HTR-8/SVneo (cell line): ENCODE measurements at places on chromosomes 3 and 15.

- no peak for DNase-seq
These were observed 104.5 kb upstream of the SATB1 start for GRCh38 chr3:18529631-18530030.

DNA sequence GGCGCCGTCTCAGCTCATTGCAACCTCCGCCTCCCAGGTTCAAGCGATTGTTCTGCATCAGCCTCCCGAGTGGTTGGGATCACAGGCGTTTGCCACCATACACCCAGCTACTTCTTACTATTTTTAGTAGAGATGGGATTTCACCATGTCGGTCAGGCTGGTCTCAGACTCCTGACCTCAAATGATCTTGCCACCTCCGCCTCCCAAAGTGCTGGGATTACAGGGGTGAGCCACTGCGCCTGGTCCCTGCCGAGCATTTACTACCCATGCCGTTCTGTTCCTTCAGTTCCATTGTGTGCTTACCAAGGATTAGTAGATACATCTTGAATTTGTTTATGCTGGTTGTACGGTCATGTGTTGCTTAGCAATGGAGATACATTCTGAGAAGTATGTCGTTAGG is 10.3 kb downstream of the CHD2 start:
- DNase-seq, result no peak

GRCh38 chr3:43854283-43854682 is 163.5 kb downstream of the ABHD5 start:
- DNase-seq, result no peak

- no peak for DNase-seq
These were observed at the start of gene HTR3E for GRCh38 chr3:184096811-184097383. TSS of gene HTR3E (plus strand) at chr3:184097064. CDS start at chr3:184097530, 466 bp downstream.

DNA sequence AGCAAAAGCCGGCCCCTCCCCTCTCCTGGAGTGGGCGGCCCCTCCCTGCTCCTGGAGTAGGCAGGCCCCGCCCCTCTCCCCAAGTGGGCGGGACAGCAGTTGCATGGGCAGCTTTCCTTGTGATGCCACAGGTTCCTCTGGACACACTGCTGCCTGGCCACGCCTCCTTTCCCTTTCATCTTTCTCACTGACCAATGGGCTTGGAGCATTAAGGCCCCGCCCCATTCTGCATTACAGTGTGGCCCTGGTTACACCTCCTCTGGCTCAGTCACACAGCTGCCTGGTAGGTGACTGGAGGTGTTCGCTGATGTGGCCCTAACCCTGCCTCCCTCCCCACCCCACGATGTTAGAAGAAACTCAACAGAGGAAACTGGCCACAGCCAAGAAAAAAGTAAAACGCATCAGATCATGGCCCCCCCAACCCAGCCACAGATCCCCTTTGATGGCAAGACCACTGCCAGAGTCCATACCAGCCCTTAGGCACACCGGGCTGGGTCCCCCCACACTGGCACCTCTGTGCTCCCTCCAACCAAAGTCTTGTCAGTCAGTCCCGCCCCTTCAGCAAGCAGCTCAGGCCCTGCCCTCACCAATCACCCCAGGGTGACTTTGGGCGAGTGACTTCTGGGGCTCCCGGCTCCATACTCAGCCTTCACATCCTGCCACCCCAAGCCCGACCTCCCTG is 84.3 kb downstream of the ADAMTS7 start:
- DNase-seq, result no peak

DNA sequence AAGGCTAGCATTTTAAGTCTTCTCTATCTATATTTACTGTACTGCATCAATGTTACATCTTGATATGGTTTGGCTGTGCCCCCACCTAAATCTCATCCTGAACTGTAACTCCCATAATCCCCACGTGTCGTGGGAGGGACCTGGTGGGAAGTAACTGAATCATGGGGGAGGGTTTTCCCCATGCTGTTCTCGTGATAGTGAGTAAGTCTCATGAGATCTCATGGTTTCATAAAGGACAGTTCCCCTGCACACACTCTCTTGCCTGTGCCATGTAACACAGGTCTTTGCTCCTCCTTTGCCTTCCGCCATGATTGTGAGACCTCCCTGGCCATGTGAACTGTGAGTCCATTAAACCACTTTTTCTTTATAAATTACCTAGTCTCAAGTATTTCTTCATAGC is 161.5 kb downstream of the TBC1D5 start:
- DNase-seq, result no peak

- DNase-seq, result peak; percentile 35
These were observed 180.4 kb downstream of the SMAD6 start for GRCh38 chr15:66882251-66883020.

GRCh38 chr3:158091531-158091930 is 14.7 kb downstream of the SHOX2 start:
- DNase-seq, result no peak

DNA sequence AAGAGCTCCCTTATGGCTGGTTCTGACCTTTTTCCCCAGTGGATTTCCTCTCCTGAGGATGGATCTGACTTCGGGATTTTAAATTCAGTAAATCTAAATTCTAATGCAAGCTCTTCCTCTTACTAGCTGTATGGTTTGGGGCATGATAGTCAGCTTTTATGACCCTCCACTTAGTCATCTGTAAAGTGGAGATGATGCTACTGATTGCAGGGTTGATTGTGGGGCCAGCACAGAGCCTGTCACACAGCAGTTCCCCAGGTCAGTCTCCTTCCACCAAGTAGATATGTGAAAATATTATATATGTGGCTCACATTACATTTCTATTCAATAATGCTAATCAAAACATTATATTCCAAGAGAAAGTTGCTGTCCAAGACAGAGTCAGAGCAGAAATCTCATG is 141.3 kb upstream of the UBE2E1 start:
- no peak for DNase-seq

DNA sequence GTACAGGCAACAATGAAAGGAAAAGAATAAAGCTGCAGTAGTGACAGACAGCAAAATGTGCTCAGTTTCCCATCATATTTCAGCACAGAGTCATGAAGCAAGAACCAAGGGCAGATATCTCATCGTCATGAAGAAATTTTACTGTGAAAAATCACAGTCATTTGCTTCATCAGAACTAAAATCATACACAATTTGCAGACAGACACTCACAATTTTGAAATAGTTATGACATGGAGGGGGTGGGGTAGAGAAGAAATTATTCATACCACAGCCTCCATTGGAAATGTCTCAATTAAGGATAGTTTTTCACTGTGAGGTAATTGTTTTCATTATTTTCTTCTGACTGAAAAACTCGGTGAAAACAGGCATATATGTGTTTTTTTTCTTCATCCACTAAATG is 78.8 kb upstream of the CNTN3 start:
- DNase-seq, result no peak

DNA sequence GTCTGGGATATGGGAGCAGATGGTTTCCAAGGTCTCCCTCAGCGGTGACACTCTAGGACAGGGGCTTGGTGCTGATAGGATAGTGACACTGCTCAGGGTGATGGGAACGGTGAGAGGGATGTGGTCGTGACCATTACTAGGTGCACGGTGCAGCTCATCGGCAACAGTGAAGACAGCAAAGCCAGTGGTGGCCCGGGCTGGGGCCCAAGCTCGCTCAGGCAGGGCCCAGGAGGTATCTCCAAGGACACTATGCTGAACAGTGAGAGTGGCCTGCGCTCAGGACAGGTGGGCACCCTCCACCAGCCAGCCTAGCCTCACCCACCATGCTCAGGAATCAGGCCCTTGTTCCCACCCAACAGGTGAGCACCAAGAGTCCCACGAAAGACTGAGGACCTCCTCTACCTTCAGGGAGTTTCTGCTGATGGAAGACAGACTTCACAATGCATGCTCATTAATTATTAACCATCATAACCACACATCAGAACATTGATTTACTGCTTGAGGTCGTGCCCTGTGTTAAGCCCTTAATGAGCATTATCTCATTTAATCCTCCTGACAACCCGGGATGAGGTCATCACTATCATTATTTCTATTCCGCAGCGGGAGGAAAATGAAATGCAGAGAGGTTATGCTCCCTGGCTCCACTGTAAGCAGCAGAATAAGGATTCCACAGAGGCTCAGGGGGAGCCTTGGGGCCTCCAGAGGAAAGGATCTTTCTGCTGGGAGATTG is 269.4 kb downstream of the UACA start:
- no peak for DNase-seq

DNA sequence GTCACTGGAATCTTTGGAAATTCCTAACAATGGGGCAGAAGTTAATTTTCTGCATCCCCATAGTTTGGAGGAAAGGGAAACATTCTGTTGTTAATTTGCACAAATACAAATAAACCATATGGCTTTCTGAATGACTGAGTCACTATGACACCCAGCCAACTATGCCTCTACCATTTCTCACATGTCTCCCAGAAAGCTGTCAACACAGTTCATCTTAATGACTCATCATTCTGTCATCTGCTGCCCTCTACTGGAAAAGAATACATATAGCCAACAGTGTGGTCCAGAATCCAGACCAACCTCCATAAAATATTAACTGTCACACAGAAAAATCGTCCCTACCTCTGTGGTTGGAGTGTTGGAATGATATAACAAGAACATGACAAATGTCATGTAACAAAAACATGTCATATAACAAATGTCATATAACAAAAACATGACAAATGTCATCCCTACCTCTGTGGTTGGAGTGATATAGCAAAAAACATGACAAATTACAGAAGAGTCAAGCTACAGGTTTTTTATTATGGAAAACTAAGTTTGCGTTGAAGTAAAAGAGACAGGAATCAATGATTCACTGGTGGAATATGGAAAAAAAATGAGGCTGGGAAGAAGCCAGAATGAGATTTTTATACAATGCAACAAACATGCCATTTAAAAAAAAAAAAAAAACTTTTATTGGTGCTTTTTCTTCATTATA is 47.7 kb upstream of the GYG1 start:
- peak; percentile 86 for DNase-seq

GRCh38 chr3:124997303-124998246 is 58.2 kb downstream of the HEG1 start:
- no peak for DNase-seq

GRCh38 chr3:172329070-172329469 is 119.2 kb downstream of the GHSR start:
- DNase-seq, result no peak

DNA sequence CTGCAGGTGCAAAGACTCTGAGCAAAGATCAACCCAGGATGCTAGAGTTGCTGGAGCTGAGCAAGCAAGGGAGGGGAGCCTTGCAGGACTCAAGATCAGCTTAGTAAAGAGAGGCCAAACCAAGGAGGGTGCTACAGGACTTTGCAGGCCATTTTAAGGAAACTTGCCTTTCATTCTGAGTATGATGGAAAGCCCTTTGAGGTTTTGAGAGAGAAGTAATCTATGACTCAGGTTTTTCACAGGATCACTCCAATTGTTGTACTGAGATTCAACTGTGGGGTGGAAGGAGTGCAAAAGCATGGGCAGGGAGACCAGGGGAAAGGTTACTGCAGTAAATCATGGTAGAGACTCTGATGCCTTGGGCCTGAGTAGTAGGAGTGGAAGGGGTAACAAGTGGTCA is 260.4 kb upstream of the GPR149 start:
- DNase-seq, result no peak

- DNase-seq, result no peak
These were observed 2.6 kb upstream of the ZSCAN2 start for GRCh38 chr15:84598250-84598649.

DNA sequence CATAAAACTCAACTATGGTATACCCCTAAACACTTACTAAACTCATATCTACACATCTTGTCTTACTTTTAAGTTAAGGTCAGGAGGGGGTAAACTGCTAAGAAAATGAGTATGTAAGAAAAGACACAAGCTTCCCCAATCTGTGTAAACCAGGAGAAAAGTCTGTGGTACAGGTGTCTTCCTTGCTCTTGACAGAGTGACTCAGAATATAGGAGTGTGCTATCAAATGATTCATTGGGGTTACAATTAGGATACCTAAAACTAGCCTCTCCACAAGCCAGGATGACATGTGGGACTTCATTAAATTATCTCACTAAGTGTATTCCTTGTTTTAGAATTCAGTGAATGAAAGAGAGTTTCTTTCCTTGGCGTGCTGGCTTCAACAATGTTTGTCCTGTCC is 274.8 kb downstream of the BBX start:
- DNase-seq, result no peak

- DNase-seq, result no peak
These were observed 40.0 kb downstream of the CTXND1 start for GRCh38 chr15:80211976-80212375.

DNA sequence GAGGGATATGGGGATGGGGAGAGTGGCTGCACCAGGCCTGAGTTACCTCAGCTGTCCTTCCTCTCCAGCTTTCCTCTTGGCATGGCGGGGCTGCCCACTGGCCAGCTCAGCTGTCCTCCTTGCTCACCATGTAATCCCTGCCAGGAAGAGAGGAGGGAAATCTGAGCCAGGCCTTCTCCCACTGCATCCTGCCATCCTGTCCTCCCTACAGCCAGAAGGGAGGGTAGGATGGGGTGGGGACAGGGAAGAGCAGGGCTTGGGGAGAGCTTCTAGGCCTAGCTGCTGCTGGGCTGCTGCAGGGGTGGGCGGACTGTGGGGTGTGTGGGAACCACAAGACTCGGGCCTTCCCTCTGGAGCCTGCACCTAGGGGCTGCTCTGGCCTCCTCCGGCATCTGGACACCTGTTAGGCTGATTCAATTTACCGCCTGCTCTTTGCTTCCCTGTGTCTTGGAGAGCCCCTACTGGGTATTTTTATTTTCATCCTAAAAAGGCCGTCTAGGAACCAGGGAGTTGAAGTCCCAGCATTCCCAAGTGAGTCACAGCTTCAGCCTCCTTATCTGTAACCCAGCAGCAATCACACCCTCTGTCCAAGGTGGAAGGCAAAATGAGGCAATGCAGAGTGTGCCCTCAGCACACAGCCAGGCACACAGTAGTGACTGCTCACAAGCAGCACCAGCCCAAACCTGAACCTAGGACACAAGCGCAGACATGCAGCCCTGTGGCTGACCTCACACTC is 13.1 kb upstream of the KY start:
- no peak for DNase-seq

GRCh38 chr3:29282427-29283230 is 1.8 kb downstream of the RBMS3 start:
- no peak for DNase-seq

- DNase-seq, result no peak
These were observed 52.4 kb downstream of the KLHL25 start for GRCh38 chr15:85742186-85742821.

- DNase-seq, result no peak
These were observed at the start of gene FILIP1L for GRCh38 chr3:100114413-100115030. TSS of gene FILIP1L (minus strand) at chr3:100114501.

DNA sequence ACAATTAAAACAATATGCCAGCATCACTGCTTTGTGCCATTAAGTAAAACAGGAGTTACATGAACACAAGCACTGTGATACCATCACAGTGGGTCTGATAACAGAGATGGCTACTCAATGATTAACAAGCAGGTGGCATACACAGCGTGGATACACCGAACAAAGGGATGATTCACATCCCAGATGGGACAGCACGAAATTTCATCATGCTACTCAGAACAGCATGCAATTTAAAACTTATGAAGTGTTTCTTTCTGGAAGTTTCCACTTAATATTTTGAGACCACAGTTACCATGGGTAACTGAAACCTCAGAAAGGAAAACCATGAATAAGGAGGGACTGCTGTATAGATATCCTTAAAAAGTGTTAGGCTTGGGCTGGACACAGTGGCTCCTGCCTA is 44.5 kb downstream of the SLC24A1 start:
- DNase-seq, result no peak

GRCh38 chr3:24242012-24242698 is 252.5 kb downstream of the THRB start:
- DNase-seq, result no peak
